ENCODE measurements at places on chromosomes 12 and 14. TPM values are rescaled to one million over a fixed set of nuclear protein-coding genes. Genes with fewer than 3 reads are reported as not detected.

KLRB1 gene
- 6.1 TPM for polyA plus RNA-seq

TMEM260 gene
- 24.6 TPM for polyA plus RNA-seq

E2F7 gene
- not detected for polyA plus RNA-seq

ENDOU gene
- polyA plus RNA-seq: not detected

MUCL1 gene
- not detected for polyA plus RNA-seq

PAPLN gene
- 3.0 TPM for polyA plus RNA-seq

KERA gene
- polyA plus RNA-seq: 0.03 TPM

Data from small intestine (tissue), 16 donors.